ENCODE measurements at places on chromosomes 3 and 15.
A peak's percentile ranks its signal among the peaks of the same experiment; 100 is the strongest.

GRCh38 chr15:40307421-40308211, at the start of gene PLCB2:
Gene PLCB2, minus strand, starts transcription at chr15:40307935. Its CDS starts 263 bp downstream, at chr15:40307672.
- peak; percentile 53 for DNase-seq

DNA sequence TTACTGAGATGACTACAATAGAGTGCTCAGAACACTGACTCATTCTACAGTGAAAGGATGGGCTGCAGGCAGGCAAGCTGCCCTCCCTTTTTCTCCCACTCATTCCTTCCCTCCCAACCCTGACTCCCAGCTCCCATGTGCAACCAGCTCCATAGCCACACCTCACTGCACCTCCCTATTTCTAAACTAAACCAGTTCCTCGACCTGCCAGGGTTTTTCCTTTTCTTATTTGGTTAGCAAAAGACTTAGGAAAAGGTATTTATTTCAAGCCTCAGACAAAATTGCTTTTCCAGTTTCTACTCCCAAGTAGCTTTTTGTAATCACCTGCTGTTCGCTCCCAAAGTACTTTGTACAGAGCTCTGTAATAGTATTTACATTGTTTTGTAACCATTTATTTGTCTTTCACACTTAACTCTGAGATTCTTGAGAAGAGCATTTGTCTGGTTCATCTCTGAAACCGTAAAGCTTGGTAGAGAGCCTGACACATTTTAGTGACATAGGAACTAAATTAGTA, 2.2 kb downstream of the AADAC start:
- DNase-seq: peak; percentile 46

GRCh38 chr3:140995881-140996280, 54.2 kb downstream of the SLC25A36 start:
- DNase-seq: no peak

DNA sequence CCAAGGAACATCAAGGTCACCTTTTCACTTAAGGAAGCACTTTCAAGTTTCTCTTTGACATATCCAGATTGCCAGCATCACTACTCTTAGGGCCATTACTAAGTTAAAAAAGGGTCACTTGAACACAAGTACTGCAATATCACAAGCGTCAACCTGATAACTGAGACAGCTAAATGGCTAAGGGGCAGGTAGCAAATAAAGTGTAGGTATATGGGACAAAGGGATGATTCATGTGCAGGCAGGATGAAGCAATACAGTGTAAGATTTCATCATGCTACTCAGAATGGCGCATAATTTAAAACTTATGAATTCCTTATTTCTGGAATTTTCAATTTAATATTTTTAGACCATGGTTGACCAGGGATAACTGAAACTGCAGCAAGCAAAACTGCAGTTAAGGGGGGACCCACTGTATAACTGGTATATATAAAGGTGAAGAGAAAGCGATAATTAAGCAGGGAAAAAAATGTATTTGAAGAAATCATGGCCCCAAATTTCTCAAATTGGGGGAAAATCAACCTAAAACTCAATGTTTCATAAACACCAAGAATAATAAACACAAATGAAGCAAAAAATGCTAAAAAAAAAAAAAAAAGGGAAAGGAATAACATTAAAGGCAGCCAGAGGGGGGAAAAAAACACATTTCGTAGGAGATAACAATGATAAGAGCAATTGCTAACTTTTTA, 13.1 kb downstream of the CCR1 start:
- no peak for DNase-seq

GRCh38 chr3:26624209-26624765, 1.7 kb downstream of the LRRC3B start:
- DNase-seq: peak; percentile 20

- DNase-seq: peak; percentile 38
Observed at GRCh38 chr15:71186267-71186666, 71.0 kb downstream of the THSD4 start.

- no peak for DNase-seq
Observed at GRCh38 chr15:59366333-59367021, 6.2 kb downstream of the MYO1E start.

GRCh38 chr3:42520336-42520735, 17.9 kb downstream of the VIPR1 start:
- no peak for DNase-seq

- peak; percentile 57 for DNase-seq
Observed at GRCh38 chr3:163058031-163058854, 1561.6 kb downstream of the OTOL1 start.

GRCh38 chr3:37943631-37944314, 46.8 kb upstream of the VILL start:
- DNase-seq: no peak

DNA sequence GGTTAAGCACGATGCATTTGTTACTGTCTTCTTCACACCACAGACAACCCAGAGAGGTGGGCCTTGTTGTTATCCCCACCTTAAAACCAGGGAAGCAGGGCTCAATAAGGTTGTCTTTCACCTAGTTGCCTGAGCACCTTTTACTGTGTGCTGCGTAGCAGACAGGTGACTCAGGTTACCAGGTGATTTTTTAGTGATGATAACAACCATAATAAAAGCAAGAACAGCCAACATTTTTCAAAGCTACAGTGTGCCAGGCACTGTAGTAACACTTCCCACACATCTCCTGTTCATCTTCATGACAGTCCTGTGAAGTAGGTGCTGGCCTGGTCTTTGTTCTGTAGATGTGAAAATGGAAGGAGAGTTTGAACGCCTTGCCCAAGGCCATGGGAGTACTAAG, 132.2 kb downstream of the SLC25A26 start:
- DNase-seq: no peak

GRCh38 chr3:188834349-188834748, 337.4 kb upstream of the TPRG1 start:
- DNase-seq: no peak
